Stimulated activated CD8-positive, alpha-beta memory T cell treated with anti-CD3 and anti-CD28 coated beads, Interleukin-4, amount 100 ng/mL, for 1 hour (primary cell): ENCODE measurements at places on chromosomes 2 and 18.

DNA sequence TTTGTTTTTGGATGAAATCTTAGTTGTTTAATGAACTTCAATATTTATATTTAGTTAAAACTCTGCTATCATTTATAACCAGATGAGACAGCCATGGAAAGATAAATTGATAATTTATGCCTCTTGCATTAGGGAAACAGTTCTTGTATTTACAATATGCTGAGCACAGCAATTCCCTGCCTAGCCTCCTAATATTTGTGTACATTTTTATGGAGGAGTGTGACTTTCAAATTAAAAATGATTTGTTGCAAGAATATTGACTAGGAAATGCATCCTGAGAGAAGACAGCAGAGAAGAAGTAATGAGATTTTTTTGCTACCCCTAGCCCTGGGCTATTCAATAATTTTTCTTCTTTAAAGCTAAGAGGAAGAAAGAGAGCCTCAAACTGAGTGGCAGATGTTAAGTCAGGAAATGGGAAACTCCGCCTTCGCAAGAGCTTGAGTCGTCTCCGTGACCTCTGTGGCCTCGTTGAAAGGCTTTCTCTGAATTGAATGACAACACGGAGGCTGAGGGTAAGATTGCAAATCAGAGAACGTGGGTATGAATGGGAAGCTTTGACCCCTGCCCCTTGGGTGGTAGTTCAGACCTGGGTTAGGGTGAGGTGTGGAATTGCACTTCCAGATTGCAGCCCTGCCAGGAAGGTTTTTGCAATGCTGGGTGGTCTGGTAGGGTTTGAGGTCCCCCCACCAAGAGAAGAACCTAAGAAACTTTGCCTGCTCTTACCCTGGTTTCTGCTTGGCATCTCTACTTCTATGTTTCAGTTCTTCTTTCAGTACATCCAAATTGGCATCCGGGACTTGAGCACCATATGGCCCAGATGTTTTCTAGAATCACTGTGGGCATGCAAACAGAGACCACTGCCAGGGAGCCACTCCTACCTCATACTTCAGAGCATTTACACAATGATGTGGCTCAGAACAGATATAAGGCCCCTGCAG, 210.3 kb upstream of the RBMS1 start:
- DNase-seq, result no peak

GRCh38 chr18:73848656-73849055, 299.0 kb downstream of the FBXO15 start:
- DNase-seq, result no peak

DNA sequence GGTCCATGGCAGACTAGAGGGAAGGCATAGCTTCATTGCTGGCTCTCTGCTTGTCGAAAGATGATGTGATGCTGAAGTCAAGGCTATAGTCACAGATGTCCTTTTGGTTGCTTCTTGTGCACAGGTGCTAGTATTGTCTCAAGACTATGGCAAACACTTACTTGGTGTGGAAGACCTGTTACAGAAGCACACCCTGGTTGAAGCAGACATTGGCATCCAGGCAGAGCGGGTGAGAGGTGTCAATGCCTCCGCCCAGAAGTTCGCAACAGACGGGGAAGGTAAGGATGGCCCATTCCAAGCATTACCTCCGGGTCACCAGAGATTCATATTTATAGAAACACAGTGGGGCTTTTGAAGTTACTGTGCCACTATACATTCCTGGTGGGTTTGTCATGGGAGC, 95.5 kb upstream of the EML6 start:
- no peak for DNase-seq

DNA sequence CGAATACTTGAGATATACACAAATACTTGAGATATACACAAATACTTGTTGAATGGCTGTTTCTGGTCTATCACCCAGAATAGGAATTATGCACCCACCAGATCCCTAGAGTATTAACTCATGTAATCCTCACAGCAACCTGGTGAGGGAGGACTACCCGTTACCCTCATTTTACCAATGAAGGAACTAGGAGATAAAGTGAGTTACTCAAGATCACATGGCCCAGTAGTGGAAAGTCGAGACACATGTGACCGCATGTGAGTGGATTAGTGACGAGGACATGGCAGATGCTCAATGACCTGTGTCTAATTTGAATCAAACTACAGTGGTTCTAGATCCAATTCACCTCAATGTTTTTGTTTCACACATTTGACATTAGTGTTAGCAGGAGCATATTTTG, 2.4 kb downstream of the MOGAT1 start:
- no peak for DNase-seq

GRCh38 chr18:24613896-24614640, 153.6 kb downstream of the HRH4 start:
- DNase-seq, result no peak

- DNase-seq, result no peak
Measured at GRCh38 chr18:76913583-76913982, 91.2 kb downstream of the ZNF236 start.

- DNase-seq, result no peak
Measured at GRCh38 chr18:27715751-27716150, 461.2 kb downstream of the CDH2 start.

DNA sequence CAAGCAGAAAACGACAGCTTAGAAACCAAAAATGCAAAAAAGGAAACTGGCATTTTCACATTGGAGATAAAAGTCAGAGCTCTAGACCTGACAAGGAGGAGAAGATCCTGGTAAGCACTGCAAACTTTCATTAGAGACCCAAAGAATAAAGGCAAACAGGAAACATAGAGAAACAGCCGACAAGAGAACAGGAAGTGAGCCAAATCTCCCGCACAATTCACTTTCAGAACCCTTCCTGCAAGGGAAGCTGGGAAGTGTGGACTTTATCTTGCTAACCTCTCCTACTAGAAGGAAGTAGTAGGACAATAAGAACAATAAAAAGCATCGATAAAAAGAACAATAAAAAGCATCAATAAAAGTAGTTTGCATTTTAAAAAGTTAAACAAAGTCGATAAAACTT, 417.8 kb upstream of the SPHKAP start:
- no peak for DNase-seq

GRCh38 chr2:171267855-171268629, 107.3 kb upstream of the TLK1 start:
- no peak for DNase-seq

DNA sequence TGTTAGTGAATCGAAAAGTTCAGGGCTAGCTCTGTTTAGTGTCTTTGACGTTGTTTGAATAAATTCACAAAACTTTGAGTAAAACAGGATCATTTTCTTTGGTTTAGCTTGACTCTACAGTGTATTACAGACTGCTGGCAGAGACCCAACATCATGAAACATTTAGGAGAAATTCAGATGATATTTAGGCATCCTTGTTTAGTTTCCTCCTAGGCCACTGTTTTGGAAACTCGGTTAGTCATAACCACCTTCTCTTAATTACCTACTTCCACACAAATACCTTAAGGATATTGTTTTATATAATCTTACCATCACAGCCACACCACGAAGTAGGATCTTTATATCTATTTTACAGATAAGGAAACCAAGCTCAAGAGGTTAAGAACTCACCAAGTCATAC, 7.8 kb downstream of the LIMS1 start:
- no peak for DNase-seq

DNA sequence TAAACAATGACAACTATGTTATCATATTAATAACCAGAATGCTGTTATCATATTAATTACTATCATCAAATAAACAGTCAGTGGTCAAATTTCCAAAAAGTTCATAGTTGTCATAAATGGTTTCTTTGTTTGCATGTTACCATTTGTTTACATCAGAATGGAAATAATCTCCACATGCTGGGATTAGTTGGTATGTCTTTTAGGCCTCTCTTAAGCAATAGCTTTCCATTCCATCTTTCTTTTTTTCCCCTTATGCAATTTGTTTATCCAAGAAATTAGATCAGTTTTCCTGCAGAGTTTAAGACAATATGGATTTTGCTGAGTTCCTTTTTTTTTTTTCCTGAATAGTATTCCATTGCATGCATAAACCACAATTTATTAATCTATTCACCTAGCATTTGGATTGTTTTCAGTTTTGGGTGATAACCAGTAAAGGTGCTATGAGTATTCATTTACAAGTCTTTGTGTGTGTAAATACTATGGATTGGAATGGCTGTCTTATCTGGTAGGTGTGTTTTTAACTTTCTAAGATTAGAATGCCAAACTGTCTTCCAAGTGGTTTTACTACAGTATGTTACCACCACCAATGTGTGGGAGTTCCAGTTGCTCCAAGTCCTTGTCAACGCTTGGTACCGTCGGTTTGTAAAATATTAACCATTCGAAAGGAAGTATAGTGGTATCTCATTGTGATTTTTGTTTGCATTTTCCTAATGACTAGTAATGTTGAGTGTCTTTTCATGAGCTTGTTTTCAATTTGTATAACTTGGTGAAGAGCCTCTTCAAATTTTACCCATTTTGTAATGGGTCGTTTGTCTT, 33.3 kb upstream of the TXNDC2 start:
- DNase-seq, result no peak

GRCh38 chr2:163119966-163120365, 281.4 kb upstream of the KCNH7 start:
- DNase-seq, result no peak

DNA sequence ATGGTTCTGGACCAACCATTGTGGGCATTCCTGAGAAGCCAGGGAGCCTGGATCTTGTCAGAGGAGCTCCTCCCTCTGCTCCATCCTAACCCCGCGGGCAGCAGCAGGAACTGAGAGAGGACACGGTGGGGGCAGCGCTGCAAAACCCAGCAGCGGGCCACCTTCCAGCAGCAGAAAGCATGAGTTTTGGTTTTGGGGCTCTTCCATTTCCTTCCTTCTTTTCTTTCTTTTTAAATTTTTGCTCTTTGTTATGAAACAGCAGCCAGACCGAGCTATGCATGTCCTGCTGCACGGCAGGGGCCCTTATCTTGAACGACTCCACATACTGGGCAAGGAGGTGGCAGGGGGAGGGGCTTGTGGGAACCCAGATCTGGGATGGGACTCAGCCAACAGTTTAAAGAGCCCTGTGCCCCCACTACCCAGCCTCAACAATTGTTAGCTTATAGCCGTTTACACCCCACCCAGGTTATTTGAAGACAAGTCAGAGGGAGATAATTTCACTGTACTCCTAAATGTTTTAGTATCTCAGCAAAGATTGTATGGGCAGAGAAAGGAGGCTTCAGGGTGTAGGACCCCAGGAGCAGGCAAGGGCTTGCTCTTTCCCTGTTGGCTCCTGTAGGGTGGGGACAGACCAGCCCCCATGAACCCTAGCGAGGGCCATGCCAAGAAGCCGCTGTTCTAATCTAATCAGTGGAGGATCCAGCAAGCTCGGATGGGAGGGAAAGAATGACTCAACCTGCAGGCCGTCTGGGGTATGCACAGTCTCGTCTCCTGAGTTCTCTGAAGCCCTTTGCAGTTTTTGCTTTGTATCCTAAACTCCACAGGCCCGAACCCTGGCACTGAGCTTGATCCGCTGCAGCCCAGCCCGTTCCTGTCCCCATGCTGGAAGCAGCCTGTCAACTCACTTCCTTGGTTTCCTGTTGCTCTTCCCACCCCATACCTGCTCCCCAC, 75.3 kb downstream of the LRRFIP1 start:
- DNase-seq, result no peak

DNA sequence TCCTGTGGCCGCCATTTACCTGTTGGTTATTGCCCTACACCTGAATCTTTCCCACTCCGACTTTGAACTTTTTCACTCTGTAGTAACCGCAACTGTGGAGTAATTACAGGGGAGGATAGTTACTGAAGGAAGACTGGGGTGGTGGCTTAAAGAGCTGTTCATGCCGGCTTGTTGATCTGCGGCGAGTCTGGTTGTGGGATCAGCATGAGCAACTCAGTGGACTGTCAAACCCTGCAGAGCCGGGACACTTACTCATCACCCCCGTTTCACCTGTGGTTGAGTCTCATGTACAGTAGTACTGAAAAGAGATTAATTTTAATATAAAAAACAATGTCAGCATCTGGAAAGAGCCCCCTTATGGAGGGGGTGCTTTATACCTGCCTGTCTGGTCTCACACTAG, 2.1 kb downstream of the ASB1 start:
- no peak for DNase-seq

GRCh38 chr2:39128919-39129391, 8.1 kb upstream of the SOS1 start:
- peak; percentile 29 for DNase-seq

GRCh38 chr18:60246606-60247005, 126.0 kb downstream of the MC4R start:
- DNase-seq, result no peak

- DNase-seq, result no peak
Measured at GRCh38 chr2:151614606-151615306, 119.5 kb downstream of the NEB start.

- no peak for DNase-seq
Measured at GRCh38 chr2:230010501-230010900, 58.2 kb downstream of the SLC16A14 start.

- DNase-seq, result no peak
Measured at GRCh38 chr2:39416140-39416539, 20.9 kb downstream of the MAP4K3 start.

- DNase-seq, result no peak
Measured at GRCh38 chr2:2085533-2085932, 245.5 kb downstream of the MYT1L start.

GRCh38 chr2:208265371-208265800, 669 bp upstream of the PIKFYVE start:
- no peak for DNase-seq

- DNase-seq, result no peak
Measured at GRCh38 chr2:121041516-121041915, 243.5 kb downstream of the TFCP2L1 start.

- DNase-seq, result no peak
Measured at GRCh38 chr2:174544156-174544555, 53.4 kb downstream of the WIPF1 start.

GRCh38 chr2:96414161-96414710, 78.7 kb downstream of the NCAPH start:
- no peak for DNase-seq

- no peak for DNase-seq
Measured at GRCh38 chr2:105336786-105337121, 586 bp upstream of the C2orf49 start.

GRCh38 chr18:32213693-32214092, 23.9 kb downstream of the MEP1B start:
- DNase-seq, result no peak

DNA sequence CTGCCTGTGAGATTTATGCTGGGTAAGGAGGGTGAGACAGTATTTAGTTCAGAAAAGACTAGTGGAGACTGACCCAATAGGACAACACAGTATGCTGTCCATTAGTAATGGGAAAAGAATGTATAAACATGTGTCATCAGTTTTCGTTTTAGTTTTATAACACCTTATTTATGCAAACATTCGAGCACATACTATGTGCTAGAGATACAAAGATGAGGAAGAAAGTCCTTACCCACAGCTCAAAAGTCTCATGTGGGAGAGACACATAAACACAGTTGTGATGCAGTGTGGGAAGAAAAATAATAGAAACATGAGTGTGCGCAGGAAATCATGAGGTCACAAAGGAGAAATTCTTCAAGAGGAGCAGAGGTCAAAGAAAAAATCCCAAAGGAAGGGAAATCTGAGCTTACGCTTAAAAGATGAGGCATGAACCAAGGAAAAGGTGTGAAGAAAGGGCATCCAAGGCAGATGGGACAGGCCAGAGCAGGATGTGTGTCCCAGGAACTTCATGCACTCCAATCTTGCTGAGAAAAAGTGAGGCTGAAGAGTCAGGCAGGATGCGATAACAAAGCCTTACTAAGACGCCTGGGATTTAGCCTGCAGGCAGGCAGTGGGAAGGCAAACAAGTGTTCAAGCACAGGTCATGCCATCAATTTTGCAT, 8.1 kb downstream of the METTL21A start:
- DNase-seq, result no peak
